ENCODE measurements at places on chromosomes 12 and 14.

DNA sequence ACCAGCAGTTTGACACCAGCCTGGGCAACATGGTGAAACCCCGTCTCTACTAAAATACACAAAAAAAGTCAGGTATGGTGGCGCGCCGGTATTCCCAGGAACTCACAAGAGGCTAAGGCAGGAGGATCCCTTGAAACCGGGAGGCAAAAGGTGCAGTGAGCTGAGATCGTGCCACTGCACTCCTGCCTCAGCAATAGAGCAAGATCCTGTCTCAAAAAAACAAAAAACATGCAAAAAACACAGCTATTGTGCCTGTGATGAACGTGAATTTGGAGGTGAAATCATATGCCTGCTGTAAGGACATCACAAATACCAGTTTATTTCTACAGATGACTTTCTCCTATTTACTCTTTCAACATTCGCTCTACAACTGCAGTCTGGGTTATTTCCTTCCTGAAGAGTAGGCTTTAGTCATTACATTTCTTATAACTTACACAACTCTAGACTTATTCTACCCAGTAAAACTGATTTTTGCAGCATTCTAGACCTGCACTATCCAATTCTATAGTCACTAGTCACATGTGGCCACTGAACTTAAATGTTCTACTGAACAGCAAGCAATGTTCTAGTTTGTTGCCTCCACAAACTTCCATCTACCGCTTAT, 48.3 kb downstream of the HNRNPC start:
- no peak for DNase-seq

GRCh38 chr12:89848732-89849131, 140.1 kb upstream of the ATP2B1 start:
- no peak for DNase-seq

DNA sequence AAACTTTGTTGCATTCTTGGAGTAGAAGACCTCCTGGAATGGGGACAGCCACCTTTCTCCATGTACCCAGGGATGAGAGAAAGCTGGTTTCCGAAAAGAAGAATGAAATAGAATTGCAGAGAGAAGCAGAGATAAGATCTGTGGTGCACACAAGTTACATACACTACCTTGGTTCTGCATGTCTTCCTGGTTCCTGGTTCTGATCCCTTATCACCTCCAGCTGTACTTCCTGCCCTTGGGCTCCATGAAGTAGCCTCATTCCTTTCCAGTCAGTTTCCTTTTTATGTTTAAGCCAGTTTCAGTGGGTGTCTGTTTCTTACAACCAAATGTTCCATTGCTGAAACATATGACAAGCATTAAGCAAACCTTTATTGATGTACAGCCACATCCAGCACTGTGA, 69.3 kb downstream of the FBXW8 start:
- DNase-seq: no peak

DNA sequence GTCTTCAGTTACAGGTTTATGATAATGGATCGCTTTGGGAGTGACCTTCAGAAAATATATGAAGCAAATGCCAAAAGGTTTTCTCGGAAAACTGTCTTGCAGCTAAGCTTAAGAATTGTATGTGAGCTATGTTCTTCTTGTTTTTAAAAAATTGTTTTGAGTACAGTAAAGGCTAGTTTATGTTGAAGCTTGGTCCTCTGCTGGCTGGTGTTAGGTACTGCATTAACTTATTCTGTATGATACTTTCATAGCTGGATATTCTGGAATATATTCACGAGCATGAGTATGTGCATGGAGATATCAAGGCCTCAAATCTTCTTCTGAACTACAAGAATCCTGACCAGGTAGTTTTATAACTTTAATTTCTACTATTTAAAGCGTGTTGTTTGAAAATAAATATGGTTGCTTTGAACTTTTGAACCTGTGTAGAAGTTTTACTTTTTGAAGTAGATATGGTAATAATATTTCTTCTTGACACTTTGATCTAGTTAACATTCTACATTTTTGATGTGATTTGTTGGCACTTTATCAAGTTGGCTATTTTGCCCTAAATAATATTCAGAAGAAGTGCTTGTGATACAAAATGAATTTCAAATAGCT, 55.7 kb downstream of the VRK1 start:
- DNase-seq: no peak

DNA sequence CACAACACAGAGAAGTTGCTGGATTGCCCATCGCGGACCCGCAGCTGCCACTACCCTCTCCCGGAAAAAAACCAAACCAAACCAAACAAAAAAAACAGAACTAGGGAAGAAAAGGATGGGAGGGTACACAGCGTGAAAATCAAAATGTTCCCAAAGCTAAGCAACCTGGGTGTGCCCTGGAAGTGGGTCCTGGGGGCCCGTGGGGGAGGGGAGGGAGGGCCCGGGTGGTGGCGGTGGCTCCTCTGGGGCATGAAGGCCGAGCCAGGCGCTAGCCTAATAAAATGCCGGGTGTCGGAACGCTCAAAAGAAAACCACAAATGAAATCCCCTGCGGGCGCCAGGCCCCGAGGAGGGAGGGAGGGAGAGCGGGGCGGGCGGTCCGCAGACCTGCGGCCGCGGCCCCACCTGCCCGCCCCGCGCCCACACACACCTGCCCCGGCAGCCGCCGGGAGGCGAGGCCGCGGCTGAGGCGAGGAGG, 787 bp downstream of the HECTD4 start:
- no peak for DNase-seq

DNA sequence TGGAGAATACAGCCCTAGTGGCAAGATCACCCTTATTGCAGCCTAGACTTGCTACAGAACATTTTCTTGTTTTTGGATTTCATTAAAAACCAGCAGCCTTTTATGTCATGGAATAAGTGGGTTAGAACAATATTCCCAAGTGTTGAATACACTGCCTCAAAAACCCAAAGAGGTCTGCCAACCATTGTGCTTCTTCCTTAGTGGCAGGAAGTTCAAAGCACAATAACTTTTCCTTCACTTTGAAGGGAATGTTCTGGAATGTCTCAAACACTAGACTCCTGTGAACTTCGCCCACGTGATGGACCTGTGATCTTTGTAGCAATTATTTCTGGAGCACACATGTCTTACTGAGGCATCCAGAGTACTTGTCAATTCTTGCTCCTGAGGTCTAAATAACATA, 8.5 kb downstream of the SLC17A8 start:
- DNase-seq: no peak

- no peak for DNase-seq
Observed at GRCh38 chr12:131617596-131618302, 93.1 kb upstream of the SFSWAP start.

- no peak for DNase-seq
Observed at GRCh38 chr12:91935296-91935695, 210.3 kb downstream of the BTG1 start.

- DNase-seq: peak; percentile 34
Observed at GRCh38 chr12:98399532-98399931, 115.9 kb upstream of the TMPO start.
